ENCODE measurements at places on chromosomes 1 and 21. TPM values are rescaled to one million over a fixed set of nuclear protein-coding genes. Genes with fewer than 3 reads are reported as not detected.

DNA sequence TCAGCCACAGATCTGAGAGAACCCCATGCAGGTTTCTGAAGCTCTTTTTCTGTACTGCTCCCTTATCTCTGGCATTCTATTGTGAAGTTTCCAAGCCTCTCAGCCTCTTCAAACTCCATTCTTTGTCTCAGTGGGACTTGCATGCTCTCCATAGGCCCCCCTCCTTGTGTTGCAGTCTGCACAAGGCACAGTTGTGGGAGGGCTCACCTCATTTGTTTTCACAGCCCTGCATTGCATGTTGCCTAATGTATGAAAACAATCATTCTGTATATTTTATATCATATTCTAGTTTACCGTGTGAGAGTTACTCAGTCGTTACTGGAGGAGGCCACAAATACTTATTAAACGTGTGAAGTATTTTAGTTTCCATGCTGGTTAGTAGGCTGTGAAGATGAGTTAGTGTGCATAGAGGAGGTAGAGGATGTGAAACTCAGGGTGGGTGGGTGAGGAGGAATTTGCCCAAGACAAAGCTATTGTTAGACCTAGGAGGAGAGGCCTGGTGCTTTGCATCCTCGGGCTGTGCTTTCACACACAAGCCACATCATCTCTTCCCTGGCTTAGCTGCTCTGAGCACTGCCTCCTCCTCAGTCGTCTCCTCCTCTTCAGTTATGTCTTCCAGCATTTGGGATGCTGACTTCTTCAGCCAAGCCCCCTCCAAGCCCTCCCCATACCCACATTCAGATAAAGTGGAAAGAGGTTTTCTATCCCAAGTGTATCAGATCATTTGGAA lies 7.8 kb upstream of the CHI3L2 start:
- DNase-seq = no peak
- H3K27ac ChIP-seq = no peak overlapping the region
- H3K27me3 ChIP-seq = no peaks in the 10 kb centered on the region
- no peaks in the 10 kb centered on the region for H3K4me1 ChIP-seq
- no peaks in the 10 kb centered on the region for H3K36me3 ChIP-seq

Gene NPHS2
- not detected for total RNA-seq

DNA sequence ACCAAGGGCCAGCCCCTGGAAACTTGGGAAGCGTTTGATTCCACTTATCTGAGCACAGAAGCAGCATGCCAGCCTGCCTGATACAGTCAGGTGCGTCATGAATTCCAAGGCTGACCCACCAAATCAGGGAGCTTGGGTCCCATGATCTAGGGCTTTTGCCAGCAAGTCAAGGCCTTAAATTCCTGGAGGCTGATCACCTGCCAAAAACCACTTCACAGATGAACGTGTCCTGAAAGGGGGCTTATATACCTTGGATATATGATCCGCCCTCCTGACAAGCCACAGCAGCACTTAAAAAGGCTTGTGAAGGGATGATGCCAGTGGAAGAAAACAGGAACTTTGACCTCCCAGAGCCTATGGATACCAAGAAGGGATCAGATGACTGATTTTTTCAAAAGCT lies 24.0 kb upstream of the CLIC6 start:
- no peak for DNase-seq
- H3K4me3 ChIP-seq = no peak overlapping the region
- no peaks in the 10 kb centered on the region for H3K36me3 ChIP-seq
- no peak overlapping the region for H3K27ac ChIP-seq
- H3K27me3 ChIP-seq = no peaks in the 10 kb centered on the region
- no peaks in the 10 kb centered on the region for H3K4me1 ChIP-seq

- no peaks in the 10 kb centered on the region for H3K27me3 ChIP-seq
- DNase-seq = no peak
- no peaks in the 10 kb centered on the region for H3K36me3 ChIP-seq
- H3K4me3 ChIP-seq = no peak overlapping the region
- peaks cover 7% of the 10 kb centered on the region for H3K4me1 ChIP-seq
- peak overlapping the region; percentile 69 for H3K27ac ChIP-seq
These were observed 165.8 kb upstream of the CAMK1G start for GRCh38 chr1:209417761-209418160.

DNA sequence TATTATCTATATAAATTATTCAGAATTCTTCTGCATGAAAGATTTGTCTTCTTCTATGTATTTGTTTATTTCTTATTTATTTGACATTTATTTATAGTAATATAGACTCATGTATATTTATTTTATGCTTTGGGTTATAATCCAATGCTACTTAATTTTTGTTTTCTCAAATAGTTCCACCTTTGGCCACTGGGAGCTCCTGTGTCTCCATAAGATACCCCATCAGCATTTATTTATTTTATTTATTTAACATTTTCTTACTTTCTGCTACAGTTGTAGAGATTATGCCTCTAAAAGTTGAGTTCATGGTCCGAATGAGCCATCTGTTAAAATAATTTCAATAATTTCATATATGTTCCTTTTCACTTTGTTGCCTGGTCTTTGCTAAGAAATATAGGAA lies 289.4 kb downstream of the ADGRL2 start:
- H3K27ac ChIP-seq = no peak overlapping the region
- no peak overlapping the region for H3K4me3 ChIP-seq
- no peaks in the 10 kb centered on the region for H3K27me3 ChIP-seq
- no peak for DNase-seq
- H3K36me3 ChIP-seq = no peaks in the 10 kb centered on the region
- no peaks in the 10 kb centered on the region for H3K4me1 ChIP-seq

DNA sequence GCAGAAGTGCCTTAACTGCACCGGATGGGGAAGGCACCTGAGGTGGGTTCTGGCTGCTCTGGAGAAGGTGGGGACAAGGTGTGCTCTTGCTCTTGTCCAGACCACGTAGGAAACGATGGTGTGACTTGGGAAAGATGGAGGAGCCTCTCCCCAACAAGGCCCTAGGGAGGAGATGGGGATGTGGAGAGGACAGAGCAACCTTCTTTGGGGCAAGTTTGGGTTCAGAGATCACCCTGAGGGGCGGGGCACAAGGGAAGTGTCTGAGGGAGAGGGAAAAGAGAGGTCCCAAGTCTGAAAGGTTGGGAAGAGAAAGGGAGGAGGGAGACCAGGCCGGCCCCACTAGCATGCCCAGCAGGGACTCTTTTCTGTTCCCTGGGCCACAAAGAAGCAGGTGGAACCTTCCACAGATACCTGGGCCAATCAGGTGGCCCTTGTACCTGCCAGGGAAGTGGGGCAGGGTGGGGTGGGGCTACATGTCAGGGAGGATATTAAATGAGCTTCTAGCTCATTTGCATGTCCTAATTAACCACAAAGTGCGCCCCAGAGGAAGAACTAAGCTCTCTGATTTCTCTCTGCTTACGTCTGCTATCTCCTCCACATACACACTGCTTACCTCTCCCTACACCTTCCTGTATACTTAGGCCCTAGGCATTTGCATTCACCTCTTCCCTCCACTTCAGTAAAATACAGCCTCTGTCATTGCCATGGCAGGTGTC lies 15.9 kb downstream of the INKA2 start:
- H3K4me1 ChIP-seq = no peaks in the 10 kb centered on the region
- H3K27me3 ChIP-seq = no peaks in the 10 kb centered on the region
- no peak overlapping the region for H3K4me3 ChIP-seq
- DNase-seq = no peak

- H3K36me3 ChIP-seq = no peaks in the 10 kb centered on the region
- no peak for DNase-seq
- H3K27me3 ChIP-seq = peaks cover 17% of the 10 kb centered on the region
- H3K4me1 ChIP-seq = no peaks in the 10 kb centered on the region
- no peak overlapping the region for H3K4me3 ChIP-seq
These were observed 1527.3 kb upstream of the TPTE start for GRCh38 chr21:8993943-8994639.

- H3K27me3 ChIP-seq = no peaks in the 10 kb centered on the region
- DNase-seq = no peak
- no peak overlapping the region for H3K4me3 ChIP-seq
- H3K27ac ChIP-seq = no peak overlapping the region
- no peaks in the 10 kb centered on the region for H3K4me1 ChIP-seq
- no peaks in the 10 kb centered on the region for H3K36me3 ChIP-seq
These were observed 566.1 kb downstream of the AMY1C start for GRCh38 chr1:104315823-104316222.
